ENCODE measurements at places on chromosomes 7 and 10. TPM values are rescaled to one million over a fixed set of nuclear protein-coding genes. Genes with fewer than 3 reads are reported as not detected.

Gene TMEM184A
- 1.2 TPM for polyA plus RNA-seq

Gene PPIF
- polyA plus RNA-seq, result 19.1 TPM

Gene GCK
- 2.2 TPM for polyA plus RNA-seq

Gene ENTPD7
- 4.5 TPM for polyA plus RNA-seq

Gene CTAGE8
- polyA plus RNA-seq, result 2.1 TPM

Gene ZNF503
- 6.1 TPM for polyA plus RNA-seq

Gene IQCE
- polyA plus RNA-seq, result 7.0 TPM

Gene OR2A12
- not detected for polyA plus RNA-seq

Gene NXPH1
- polyA plus RNA-seq, result 0.12 TPM

Gene NKX2-3
- not detected for polyA plus RNA-seq

Gene CCDC3
- polyA plus RNA-seq, result 13.6 TPM

Gene FAM241B
- 0.43 TPM for polyA plus RNA-seq

Gene SNX10
- polyA plus RNA-seq, result 3.4 TPM

Gene GNGT1
- polyA plus RNA-seq, result not detected

Gene SEC31B
- 4.9 TPM for polyA plus RNA-seq

DNA sequence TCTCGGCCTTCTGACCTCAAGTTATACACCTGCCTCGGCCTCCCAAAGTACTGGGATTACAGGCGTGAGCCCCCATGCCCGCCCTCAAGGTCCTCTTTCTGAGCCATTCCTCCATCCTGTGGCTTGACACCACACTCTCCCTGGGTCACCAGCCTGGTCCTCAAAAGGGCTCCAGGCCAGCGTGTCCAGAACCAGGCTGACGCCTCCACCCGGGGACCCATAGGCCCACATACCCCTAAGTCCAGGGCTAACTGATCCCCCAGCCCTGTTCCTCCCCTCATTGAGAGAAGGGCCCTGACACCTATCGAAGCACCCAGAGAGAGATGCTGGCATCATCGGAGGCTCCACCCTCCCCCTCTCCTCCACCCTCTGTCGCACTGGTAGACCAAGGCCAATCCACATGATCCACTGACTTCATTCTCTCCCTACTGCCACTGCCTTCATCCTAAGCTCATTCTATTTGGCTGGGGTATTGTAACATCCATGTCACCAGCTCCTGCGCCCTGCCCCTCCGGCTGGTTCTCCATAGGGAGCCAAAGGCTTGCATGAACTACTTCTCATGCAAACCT, 46.7 kb downstream of the TMEM270 start:
- no peak for DNase-seq

DNA sequence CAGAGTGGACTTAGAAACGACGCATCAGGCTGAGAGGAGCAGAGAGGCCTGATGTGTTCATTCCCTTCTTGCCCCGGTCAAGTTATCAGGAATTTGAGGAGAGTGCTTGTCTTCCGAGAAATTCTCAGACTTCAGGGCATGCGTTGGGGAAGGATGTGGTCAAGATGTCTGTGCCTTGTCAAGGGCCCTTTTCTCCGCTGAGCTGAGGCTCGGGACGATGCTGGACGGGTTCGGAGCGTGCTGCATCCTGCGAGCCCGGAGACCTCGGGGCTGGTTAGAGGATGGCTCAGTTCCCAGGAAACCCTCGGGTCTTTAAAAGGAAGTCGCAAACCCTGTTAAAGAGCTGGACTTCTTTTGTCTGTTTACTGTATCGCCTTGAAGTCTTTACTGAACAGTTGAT, 325.4 kb downstream of the ADARB2 start:
- DNase-seq, result no peak

- DNase-seq, result no peak
Observed at GRCh38 chr10:43923328-43923727, 274.6 kb upstream of the ZNF32 start.

- no peak for DNase-seq
Observed at GRCh38 chr7:130943981-130944380, 210.0 kb upstream of the KLF14 start.

DNA sequence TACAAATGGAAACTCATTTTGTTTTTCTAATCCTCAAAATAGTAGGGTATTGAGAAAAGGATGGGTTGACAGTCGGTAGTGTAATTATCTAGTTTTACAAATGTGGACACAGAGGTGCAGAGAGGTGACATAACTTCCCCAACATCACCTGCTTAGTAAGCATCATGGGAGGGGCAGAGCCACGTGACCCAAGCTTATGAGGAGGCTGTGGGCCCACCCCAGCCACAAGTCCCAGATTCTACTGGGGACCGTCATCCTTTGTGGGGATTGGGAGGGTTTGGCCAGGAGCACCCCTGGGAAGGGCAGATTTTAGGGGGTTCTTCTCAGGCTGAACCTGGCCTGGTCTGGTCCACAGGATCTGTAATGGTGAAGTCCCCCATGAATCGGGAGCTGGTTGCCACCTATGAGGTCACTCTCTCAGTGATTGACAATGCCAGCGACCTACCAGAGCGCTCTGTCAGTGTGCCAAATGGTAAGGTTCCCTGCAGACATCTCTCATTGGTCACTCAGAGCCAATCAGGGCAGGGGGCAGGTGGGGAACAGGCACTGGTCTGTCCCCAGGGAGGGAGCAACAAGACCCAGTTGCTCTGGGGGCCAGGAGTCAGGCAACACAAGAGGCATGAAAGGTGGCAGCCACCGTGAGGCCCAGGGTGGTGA, 23.6 kb upstream of the VSIR start:
- DNase-seq, result no peak

GRCh38 chr10:121159670-121160069, 308.5 kb downstream of the WDR11 start:
- DNase-seq, result no peak

DNA sequence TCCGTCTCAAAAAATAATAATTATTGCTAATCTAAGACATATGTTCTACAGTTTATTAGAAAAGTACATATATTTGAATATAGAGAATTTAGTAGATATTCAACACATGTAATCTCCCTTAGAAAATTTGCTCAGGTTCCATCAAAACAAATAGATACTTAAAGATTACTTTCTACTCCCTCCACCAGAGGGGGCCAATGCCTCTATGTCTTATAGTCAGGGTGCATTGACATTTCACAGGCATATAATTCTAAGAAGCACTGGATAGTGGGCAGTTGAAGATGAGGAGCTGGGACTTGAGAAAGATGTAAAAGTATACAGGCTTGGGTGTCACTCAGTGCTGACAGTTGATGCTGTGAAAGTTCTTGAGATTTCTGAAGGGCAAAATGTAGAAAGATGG, 301.6 kb upstream of the HPS1 start:
- DNase-seq, result no peak

- no peak for DNase-seq
Observed at GRCh38 chr7:114660126-114660486, 245.5 kb downstream of the FOXP2 start.

DNA sequence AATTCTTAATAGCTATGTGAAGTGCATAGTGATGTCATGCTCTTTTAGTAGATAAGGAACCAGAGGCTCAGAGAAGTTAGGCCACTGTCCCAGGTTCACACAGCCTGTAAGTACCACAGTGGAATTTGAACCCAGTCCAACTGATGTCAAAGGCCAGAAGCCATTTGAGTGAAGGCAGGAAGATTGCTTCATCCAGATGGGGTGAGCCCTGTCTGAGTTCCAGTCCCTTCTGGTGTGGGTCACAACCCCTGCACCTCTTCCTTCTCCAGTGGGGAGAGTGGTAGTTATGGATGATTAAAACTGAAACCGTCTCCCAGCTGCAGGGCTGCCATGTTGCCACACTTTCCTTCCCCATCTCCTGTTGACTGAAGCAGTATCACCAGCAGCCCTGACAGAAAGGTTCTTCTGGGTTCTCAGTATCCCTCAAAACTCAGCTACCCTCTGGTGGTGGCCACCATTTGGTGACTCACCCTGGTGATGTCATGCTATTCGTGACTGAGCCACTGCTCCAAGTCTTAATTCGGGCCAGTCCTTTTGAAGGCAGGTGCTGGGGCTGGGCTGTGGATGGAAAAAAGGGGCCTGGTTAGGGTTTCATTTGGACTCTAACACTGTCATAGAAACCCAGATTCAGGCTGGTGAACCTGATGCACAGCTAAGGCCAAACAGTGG, 1.5 kb upstream of the C10orf95 start:
- DNase-seq, result no peak

DNA sequence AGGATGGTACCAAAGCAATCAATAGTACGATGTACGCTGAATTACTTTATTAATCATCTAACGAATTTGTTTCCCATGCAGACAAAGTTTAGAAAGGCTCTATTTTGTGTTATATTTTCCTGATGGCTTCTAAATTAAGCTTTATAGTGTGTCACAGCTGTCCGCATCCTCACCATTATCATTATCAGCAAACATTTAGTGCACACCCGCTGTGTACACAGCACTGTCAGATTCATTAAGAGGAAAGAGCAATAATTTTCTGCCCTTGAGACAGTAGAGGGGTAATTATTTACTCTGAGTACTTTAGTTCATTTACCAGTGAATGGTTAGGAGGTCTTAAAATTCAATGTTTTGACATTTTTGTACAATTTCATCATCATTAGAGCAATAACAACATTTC, 233.3 kb upstream of the PTPRZ1 start:
- DNase-seq, result no peak

DNA sequence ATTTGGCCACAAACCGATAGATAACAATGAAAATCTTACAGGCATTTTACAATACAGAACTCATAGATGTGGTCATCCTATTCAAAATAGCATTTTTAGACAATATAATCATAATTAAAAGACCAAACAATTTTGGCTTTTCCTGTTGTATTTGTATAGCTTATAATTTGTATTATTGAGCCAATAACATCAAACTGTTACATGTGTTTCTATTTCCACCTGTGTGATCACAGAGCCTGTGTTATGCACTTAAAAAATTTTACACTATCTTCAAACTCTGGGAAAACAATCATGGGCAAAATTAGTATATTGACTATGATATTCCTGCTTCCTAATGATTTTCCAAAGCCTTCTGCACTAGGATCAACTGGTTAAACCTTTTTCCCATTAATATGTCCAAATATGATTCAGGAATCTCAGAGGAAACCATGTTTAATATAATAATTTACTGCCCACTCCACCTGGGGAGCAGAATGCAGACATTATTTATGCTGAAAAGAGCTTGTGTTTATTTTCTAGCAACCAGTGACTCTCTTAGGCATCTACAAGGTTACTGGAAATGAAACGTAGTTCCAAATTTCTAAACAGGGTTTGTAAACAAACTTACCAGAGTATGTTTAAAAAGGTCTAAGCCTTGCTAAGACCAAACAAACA, 1.7 kb downstream of the RHOBTB1 start:
- DNase-seq, result no peak

DNA sequence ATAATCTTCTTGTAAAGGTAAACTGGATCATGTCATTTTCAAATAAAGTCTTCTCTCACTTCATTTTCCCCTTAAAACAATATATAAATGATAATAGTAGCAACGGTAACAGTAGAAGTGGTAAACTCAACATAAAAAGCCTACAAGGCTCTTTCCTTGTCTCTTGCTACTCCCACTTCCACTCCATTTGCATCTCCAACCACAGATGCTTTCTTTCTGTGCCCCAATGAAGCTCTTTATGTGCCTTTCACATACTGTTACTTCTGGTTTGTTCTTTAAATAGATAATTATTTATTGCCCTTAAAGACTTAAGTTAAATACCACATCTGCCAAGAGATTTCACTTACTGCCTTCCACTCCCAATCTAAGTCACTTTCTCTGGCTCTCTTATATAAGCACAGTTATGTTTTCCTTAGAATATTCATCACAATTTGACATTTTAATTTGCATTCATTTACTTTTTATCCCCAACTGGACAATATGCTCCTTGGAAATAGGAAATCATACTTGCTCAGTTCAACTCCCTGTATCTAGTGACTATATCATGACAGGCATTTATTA, 149.9 kb downstream of the CRPPA start:
- DNase-seq, result no peak

GRCh38 chr7:87369216-87369615, 23.8 kb downstream of the CROT start:
- no peak for DNase-seq

- DNase-seq, result no peak
Observed at GRCh38 chr10:43237631-43238446, 29.0 kb downstream of the RASGEF1A start.

DNA sequence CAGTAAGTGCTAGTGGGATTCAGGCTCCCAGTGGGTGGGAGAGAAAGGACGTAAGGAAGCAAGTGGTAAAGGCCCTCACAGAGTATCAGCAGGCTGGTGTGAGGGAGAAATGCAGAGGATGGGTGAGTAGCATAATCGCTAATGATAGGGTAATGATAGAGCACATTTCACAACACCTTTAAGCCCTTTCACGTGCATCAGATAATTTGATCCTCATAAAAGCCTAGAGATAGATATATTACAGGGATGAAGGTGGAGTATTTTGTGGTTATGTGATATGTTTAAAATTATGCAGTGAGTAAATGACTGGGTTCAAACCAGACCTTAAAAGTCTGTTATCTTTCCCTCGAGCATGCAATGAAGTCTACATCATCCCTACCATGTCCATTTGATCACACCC, 10.3 kb downstream of the LEP start:
- no peak for DNase-seq

GRCh38 chr10:123274306-123275135, 120.3 kb downstream of the BUB3 start:
- no peak for DNase-seq

- no peak for DNase-seq
Observed at GRCh38 chr7:135077642-135078041, 70.2 kb upstream of the TMEM140 start.

- no peak for DNase-seq
Observed at GRCh38 chr10:76523791-76524351, 1092.4 kb downstream of the LRMDA start.

GRCh38 chr7:131895541-131896164, 339.2 kb upstream of the PODXL start:
- no peak for DNase-seq

DNA sequence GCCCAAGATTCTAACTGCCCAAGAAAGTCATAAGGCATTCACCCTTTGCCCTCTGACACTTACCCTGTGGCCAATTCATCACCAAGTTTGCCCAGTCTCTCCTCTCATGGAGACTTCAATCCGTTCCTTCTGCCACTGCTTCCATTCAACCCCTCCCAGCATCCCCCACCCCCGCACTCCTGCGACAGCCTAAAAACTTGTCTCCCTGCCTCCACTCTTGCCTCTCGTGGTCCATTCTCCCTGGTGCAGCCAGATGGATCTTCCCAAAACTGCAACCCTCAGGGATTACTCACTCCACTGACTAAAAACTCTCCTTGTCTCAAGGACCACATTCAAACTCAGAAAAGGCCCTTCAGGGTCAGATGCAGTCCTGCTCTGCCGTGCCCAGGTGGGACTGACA, 32.3 kb upstream of the PLXNA4 start:
- no peak for DNase-seq

- no peak for DNase-seq
Observed at GRCh38 chr10:12958546-12959110, 42.9 kb downstream of the CCDC3 start.
